ENCODE measurements at places on chromosomes 3 and 15. TPM values are rescaled to one million over a fixed set of nuclear protein-coding genes. Genes with fewer than 3 reads are reported as not detected.

- no peak for DNase-seq
Observed at GRCh38 chr3:195082811-195083210, 188.1 kb downstream of the XXYLT1 start.

GRCh38 chr3:43621656-43622432 lies at the start of gene ANO10:
TSS of gene ANO10 (minus strand) at chr3:43622011. CDS start at chr3:43605852, 16,159 bp downstream.
- DNase-seq, result peak; percentile 94

- peak; percentile 94 for DNase-seq
Observed at GRCh38 chr15:70526221-70526973, 237.0 kb downstream of the UACA start.

DNA sequence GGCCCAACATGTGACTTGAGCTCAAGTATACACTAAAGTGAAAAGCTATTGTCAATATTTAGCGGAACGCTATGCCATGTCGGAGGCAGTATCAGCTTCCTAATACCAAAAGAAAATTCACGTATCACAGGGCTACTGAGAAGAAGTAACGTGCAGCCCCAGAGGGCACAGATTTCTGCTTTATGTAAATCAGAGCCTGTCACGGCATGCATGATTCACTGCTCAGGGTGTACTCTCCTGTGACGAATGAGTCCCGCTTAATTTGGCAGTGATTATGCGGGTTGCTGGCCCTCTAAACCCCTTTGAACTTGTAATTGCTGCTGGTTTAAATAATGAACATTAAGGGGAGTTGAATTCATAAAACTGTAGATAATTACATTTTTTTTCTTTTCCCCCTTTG lies 85.3 kb downstream of the MEIS2 start:
- no peak for DNase-seq

GRCh38 chr3:130950124-130950523 lies 56.2 kb downstream of the ATP2C1 start:
- DNase-seq, result no peak

Gene BFSP2
- not detected for total RNA-seq

Gene ACAN
- total RNA-seq, result not detected

DNA sequence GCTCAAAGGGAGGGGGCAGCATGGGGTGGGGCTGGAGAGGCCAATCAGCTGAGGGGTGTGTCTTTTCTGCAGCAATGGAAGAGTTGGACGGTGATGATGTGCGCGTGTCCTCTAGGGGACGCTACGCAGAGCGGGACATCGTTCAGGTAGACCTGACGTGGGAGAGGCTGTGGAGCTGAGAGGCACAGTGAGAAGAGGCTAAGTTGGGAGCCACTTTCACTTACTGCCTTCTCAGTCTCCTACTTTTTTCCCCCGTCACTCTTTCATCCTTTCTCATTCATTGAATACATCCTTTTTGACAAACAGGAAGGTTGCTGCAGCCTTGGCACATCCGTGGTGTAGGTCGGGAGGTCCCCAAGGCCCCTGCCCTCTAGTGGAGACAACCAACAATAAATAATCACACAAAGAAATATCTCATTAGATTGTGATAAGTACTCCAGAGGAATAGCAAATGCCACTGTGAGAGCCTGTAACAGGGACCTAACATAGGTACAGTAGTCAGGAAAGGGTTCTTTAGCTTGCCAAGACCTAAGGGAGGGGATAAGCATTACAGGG lies 4.4 kb upstream of the BRPF1 start:
- DNase-seq, result no peak

DNA sequence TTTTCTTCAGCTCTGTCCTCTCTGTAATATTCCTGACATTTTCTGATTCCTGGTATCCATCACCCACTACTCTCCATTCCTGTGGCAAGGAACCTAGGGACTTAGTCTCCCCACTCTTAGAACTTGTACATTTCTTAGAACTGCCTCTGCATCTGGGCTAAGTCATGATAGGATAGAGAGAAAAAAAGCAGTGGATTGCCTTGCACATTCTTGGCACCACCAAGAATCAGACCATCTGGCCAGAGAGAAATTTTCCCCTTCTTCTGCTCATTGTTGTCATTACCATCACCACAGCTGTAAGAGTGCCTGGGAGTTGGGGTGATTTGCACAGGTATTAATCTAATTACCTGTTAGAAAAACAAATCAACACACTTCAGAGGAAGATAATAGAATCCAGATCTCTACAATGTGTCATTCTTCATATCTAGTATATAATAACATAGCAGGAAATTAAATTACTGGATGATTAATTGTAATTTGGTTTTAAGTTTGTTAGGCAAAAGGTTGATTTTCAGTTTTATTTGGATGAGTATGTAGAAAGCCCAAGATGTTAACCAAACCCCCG lies 264.8 kb upstream of the ZPLD1 start:
- DNase-seq, result no peak

Gene C3orf52
- total RNA-seq, result 27.6 TPM

GRCh38 chr15:39801641-39802309 lies 19.1 kb upstream of the FSIP1 start:
- no peak for DNase-seq

DNA sequence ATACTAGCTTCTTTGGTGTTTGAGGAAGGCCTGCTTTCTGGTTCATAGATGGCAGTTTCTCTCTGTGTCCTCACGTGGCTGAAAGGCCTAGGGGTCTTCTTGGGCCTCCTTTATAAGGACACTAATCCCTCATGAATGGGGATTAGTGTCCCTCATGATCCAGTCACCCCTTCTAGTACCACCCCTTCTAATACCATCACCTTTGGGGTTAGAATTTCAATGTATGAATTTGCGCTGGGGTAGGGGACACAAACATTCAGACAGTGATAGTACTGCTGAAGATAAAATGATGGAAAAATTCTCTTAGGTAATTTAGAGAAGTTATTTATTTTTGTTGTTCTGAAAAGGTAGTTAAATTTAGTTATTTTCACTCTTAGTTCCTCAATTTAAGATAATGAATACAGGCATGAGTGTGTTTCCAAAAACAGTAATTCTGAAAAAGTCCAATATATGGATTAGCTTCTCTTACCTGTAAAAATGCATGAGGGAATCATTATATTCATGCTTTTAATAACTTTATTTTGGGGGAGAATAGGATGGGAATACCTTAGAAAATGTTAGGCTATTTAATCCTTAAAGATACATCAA lies 103.6 kb downstream of the FNDC3B start:
- DNase-seq, result no peak

Gene ITPKA
- total RNA-seq, result 5.7 TPM

DNA sequence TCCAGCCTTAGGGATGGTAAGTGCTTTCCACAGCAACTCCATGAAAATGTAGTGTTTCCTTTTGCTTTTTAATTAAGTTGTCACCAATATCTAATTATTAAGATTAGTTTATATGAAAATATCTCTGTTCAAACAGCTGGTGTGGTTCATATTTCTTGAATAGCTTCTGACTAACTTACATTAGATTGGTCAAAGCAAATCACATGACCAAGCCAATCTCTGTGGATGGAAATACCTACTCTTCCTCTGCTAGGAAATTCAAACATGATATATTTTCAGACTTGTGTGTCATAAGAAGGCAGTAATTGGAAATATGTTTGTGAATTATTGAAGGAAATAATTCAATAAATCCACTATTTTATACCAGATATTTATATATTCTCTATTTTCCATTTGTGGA lies 54.6 kb upstream of the CADM2 start:
- no peak for DNase-seq

Gene CALML4
- total RNA-seq, result 1.1 TPM

DNA sequence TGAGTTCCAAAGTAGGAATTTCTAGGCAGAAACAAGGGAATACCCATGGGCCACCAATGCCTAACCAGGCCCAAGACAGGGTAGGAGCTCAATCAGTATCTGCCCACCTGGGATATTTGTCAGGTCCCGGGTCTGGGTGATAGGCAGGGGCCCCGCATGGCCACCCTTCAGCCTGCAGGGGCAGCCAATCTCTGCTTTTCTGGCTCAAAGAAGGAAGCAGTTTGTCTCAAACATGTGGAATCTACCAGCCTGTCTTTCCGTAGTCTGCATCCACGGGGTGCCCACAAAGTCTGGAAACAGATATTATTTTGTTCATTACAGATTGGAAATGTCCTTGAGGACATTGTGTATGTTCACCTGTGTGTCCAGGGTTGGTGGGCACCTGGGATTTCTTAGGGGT lies 56.2 kb downstream of the CEMIP start:
- DNase-seq, result no peak

- DNase-seq, result no peak
Observed at GRCh38 chr3:12620305-12620704, 43.6 kb downstream of the RAF1 start.

- no peak for DNase-seq
Observed at GRCh38 chr3:100260081-100260684, 609 bp upstream of the TBC1D23 start.

Gene STRIT1
- not detected for total RNA-seq

- no peak for DNase-seq
Observed at GRCh38 chr15:40543631-40544294, 21.1 kb downstream of the CCDC32 start.

DNA sequence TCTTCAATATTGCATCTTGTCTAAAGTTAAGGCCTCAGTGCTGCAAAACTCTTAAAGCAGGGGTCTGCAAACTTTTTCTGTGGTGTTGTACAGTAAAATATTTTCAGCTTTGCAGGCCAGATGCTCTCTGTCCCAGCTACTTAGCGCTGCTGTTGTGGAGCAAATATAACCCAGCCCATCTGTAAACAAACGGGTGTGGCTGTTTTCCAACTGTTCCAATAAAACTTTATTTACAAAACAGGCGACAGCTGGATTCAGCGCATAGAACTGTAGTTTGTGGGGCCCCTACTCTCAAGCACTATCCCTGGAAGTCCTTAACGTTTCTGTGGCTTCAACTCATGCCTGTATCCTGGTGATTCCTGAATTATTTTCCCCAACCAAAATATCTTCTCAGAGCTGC lies 365.0 kb downstream of the FOXP1 start:
- DNase-seq, result no peak

DNA sequence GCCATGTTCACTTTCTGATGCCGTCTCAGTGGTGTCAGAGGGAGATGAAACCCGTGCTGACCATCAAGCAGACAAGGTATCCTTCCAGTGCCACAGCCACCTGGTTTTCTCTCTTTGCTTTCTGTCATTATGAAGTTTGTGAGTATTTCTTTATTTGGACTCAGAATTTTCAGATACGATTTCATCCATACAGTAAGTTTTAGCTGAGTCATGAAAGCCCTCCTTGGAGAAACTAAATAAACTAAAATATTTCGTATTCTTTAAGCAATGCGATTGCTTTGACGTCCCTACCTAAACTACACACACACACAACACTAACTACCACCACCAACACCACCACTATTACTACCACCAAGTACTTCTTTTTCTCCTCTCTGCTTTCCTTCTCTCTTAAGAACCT lies 350.1 kb downstream of the NTRK3 start:
- DNase-seq, result no peak

GRCh38 chr3:102144063-102144462 lies 290.8 kb upstream of the ZPLD1 start:
- DNase-seq, result no peak

GRCh38 chr3:35383719-35384555 lies 255.4 kb upstream of the ARPP21 start:
- no peak for DNase-seq

DNA sequence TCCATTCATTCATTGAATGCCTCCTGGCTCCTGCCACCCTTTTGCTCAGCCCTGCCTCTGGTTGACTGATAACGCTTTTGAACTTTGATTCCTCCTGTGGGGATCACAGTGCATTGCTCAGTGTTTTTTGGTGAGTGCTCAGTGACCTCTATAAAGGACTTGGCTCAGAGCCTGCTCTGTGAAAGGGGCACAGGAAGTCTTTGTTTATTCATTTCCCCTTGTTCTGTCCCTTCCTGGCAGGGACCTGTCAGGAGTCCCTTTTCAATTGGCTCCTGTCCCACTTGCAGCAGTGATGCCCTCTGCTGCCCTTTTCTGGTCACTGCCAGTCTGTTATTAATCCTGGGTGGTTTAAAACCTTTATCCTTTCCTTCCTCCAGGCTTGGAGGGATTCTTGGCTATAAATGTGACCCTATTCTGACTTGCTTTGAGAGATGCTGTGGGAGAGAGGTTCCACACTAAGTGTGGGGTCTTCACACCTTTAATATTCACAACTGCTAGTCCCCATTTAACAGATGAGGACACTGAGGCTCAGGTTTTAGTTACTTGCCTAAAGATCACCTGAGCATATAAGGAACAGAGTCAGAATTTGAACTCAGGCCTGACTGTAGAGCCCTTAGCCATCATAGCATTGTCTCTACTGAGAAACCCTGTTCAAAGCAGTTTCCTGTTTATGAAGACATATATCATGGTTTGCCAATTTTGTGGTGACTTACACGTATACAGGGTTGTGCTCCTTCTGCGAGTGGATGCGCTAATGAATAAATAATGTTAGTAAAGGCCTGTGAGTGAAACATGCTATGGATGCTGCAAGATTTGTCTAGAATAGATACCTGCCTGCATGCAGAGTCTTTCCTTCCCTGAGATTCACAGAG lies 23.2 kb upstream of the TATDN2 start:
- DNase-seq, result peak; percentile 72

- DNase-seq, result no peak
Observed at GRCh38 chr15:78998526-78998925, 53.7 kb upstream of the CTSH start.

GRCh38 chr3:143576568-143577270 lies 271.5 kb downstream of the SLC9A9 start:
- DNase-seq, result no peak

Gene NR2E3
- not detected for total RNA-seq

Gene ZNF860
- 0.53 TPM for total RNA-seq

DNA sequence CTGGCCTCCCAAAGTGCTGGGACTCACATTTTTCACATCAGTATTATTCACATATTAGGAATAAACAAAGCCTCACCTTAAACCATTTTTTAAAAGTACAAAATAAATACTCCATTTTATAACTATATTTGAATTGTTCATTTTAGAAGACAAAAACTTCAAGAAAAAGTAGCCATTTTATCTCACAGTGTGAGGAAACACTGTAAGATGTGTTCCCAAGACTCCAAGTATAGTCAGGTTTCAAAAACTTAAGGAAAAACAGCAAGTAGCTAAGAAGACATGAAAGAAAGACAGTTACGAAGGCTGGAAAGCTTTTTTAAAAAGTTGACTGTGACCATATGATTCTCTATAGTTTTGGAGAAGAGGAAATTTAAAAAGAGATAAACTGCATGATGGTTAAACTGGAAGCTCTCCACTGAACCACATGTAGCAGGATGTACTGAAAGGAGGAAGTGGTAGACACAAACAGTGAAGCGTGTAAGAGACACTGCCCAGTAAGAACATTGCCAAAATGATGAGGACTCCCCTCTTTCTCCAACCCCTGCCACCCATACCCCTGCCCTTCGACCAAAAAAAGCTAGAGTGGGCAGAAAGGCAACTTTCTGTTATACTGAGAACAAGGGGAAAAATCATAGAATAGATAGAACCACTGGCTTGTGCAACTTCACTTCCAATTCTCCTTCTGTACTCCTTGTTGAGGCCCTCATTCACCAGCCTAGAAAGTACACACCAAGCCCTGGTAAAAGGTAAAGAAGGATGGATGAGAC lies 6.2 kb upstream of the TMF1 start:
- DNase-seq, result no peak

DNA sequence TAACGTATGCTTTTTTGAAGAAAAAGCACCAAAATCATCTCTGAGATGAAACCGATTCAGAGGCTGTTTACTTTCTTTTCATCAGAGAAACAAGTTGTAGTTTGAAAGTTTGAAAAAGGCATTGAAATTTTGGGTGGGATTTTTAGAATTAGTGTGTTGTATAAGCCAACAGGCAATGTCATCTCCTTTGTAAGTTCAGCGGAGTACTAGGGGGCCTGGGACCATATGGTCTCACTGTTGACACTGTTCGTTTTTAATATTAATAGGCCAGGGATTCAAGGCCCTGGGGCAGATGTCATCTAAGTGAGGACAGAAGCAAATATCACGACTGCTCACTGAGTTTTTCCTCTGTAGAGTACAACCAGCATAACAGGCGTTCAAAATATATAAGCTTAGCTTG lies 256.2 kb upstream of the RARB start:
- no peak for DNase-seq

Gene GOLGA6B
- not detected for total RNA-seq
